Left lung (tissue), 14 donors: ENCODE measurements at places on chromosomes 5 and 9. TPM values are rescaled to one million over a fixed set of nuclear protein-coding genes. Genes with fewer than 3 reads are reported as not detected.

The KIF4B gene
- 0.05 TPM for total RNA-seq

The PCDHB8 gene
- 1.1 TPM for total RNA-seq

The B4GALT1 gene
- total RNA-seq = 107 TPM

The LHX2 gene
- not detected for total RNA-seq
